ENCODE measurements at places on chromosomes 7 and 10.
A peak's percentile ranks its signal among the peaks of the same experiment; 100 is the strongest.

DNA sequence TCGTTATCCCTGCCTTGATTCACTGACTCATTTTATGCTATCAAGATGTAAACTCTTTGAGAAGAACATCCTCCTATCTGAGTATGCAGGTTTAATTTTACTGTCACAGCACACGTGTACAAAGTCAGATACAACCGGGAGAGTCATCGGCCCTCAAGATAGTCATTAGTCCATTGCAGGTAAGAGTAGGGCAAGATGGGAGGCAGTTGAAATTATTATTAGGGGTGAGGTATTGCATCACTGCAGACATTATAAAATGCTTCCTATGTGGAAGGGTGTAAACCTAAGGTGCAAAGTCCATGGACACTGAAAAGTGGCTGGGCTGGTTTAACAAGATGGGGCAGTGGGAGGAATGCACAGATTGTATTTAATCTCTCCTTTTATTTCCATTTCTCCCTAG lies 113.7 kb downstream of the ARL4A start:
- no peak for DNase-seq

GRCh38 chr7:74475243-74475986 lies 21.7 kb downstream of the GTF2IRD1 start:
- no peak for DNase-seq

DNA sequence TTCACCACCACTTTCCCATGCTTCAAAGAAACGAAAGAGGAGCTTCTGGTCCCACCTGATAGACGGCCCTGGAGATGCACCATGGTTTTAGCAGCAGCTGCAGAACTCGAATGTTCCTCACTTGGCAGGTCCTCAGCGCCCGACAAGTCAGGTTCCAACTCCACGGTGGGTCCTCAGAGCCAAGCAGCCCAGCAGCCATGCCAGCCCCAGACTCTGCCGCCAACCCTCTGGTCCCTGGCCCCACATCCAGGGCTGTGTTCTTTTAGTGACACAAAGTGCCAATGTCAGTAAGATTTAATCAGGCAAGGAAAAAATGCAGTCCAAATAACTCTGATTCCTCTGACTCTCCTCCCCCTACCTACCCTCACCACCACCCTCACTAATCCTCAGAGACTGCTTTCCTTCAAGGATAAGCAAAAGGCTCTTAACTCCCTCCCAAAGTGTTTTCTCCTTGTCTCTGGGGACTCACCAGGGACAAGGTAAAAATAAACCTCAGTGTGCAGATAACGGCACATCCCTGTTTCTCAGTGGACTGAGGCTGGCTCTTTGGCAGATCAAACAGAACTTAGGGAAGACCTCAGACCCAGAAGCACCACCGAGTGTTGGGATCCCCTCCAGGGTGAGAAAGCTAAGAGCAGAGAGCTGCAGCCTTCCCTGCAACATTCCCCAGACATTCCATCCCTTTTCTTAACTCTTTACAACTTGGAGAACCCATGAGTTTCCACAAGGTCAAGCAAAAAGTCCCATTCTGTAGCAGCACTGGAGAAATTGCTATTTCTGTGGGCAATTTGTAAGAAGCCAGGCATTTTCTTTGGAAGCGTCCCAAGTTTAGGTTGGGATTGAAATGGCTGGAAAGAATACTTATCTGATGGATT lies 358.9 kb downstream of the FRMD4A start:
- DNase-seq: no peak

- no peak for DNase-seq
These were observed 18.6 kb upstream of the DNAJB6 start for GRCh38 chr7:157318015-157318706.

GRCh38 chr10:74244097-74244685 lies 93.2 kb downstream of the ADK start:
- DNase-seq: no peak

- DNase-seq: no peak
These were observed 20.3 kb downstream of the PPIF start for GRCh38 chr10:79367426-79368189.

- DNase-seq: no peak
These were observed 665.2 kb downstream of the INHBA start for GRCh38 chr7:41037691-41038090.

DNA sequence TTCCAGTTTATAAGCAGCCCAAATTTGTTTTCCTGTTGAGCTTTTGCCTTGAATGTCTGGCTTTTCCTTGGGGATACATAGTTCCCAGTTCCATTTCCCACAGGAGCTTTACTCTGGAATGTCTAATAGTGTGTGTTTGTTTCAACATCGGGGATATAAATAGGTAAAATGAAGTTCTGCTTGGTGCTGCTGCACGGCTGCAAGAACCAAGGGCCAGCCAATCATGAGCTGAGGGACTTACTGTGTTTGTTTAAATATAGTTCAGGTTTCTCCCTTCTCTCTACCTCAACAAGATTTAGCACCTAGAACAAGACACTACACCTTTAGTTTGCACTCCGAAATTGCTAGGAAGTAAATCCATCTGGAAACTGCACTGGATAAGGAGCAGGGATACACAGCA lies 43.9 kb downstream of the GRM8 start:
- no peak for DNase-seq

GRCh38 chr7:112937651-112938415 lies 147.6 kb upstream of the TMEM168 start:
- no peak for DNase-seq

- DNase-seq: no peak
These were observed 35.2 kb downstream of the ADCYAP1R1 start for GRCh38 chr7:31087351-31087750.

- no peak for DNase-seq
These were observed 117.2 kb downstream of the CDH23 start for GRCh38 chr10:71513936-71514335.

- no peak for DNase-seq
These were observed 130.7 kb upstream of the NOBOX start for GRCh38 chr7:144534196-144534595.

DNA sequence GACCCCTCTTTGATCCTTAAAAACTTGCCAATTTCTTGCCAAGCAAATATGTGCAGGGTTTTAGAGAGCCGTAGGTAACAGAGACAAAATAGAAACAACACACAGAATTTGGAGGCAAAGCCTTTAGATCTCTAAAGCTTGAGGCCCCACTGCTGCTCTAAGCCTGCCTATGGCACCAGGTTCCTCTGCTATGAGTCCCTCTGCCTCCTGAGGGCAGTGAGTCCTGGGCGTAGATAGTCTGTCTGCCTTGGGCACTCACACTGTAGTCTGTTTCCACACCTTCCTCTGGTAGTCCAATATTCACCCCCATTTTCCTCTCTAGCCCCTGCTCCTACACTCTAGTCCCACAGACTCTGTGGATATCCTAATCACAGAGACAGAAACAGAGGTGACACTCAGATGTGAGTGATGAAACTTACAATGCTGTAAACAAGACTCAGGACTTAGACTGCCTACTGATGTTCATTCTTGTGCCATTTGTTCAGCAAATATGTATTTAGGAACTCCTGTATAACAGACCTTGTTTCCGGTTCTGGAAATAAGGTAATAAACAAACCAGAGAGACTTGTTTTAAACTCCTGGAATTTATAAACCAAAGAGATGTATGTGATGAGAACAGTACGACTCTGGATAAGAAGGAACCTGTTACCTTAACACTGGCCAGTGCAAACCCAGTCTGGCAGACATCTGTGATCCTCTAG lies 153.3 kb upstream of the PRSS1 start:
- no peak for DNase-seq

GRCh38 chr7:94997547-94997946 lies 90.2 kb downstream of the PPP1R9A start:
- no peak for DNase-seq

DNA sequence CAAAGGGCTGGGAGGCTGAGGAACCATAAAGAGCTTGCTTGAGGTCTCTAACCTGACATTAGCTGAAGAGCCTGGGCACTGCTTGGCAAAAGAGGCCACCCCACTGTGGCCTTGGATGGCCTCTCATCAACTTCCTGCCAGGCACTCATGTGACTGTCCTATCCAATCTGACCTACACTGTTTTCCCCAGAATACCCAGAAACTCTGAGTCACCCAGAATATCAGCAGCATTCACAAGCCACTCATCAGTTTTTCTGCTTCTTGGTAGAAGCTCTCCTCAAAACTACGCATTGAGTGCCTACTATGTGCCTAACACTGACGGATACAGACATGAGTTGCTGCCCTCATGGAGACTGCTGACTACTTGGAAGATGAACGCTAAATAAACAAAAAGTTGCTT lies 4.1 kb upstream of the NT5C2 start:
- DNase-seq: peak; percentile 39

DNA sequence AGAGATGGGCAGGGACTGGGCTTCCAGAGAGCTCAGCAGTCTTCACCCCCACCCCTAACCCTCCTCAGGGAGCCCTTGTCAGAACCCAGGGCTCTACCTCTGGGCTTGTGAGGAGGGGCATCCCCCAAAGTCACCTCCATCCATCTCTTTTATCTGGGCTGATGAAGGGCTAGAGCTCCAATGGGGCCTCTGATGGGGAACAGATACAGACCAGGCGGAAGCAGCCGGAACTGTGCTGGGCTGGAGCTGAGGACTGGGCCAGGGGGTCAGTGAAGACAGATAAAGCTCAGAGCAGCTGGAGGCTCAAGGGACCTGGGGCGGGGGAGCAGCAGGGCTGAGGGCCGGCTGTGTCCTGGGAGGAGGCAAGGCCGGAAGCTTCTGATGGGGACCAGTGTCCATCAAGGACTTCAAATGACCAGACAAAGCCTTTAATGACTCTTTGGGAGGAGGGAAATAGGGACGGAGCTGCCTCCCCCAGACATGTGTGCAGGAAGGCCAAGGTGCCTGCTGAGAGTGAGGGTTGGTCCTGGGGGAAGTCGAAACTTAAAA lies 10.2 kb downstream of the KAZALD1 start:
- DNase-seq: no peak

DNA sequence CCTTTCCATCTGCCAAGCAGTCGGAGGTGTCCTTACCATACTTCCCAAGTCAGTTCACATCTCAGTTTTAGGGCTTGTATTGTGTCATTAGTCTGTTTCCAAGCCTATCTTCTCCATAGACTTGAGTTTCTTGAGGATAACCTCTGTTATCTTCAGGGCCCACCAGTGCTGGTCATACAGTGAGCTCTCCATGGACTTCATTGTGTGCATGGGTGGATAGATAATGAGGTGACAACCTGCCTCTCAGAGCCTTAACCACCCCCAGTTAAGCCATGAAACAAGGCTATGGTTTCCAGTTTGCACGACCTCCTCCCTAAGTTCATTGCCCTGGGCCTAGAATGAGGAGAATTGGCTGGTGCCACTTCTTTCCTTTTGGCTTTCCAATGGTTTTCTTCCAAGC lies 38.5 kb upstream of the WAC start:
- no peak for DNase-seq

DNA sequence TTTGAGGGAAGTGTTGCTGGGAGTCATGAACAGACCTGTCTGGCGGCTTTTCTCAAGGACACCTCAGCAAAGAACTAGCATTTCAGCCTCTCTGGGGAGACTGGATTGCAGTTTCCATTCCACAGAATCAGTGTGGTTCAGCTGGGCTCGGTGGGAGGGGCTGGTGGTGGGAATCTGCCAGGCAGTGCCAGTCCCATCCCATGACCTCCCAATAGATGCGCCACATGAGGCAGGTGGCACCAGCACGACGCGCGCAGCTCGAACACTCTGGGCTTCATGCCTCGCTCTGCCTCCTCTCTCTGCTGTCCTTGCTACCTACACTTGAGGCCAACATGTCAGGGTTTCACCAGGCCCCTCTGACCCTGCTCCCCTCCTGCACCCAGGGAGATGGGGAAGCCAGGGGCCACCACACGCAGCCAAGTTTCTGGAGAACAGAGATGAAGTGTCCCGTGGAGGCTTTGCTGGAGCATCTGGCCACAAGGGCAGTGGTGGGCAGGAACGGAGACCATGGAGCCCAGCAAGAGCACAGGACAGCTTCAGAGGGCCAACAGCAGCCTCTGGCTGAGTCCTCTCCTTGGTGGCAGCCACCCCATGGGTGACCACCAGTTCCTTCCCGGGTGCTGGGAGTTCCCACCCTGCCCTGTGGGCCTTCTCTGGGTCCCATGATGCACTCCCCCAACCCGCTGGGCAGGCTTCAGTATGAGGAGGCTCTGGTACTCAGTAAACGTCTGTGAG lies 2.3 kb downstream of the NACAD start:
- no peak for DNase-seq

- DNase-seq: no peak
These were observed 8.8 kb downstream of the AGK start for GRCh38 chr7:141559961-141560360.

GRCh38 chr7:43761938-43762692 lies 3.6 kb downstream of the BLVRA start:
- no peak for DNase-seq

- DNase-seq: no peak
These were observed 125.4 kb downstream of the ITIH5 start for GRCh38 chr10:7541137-7542087.

GRCh38 chr10:48606530-48607355 lies 1.9 kb upstream of the ARHGAP22 start:
- DNase-seq: no peak

GRCh38 chr10:31146491-31147209 lies 115.0 kb upstream of the ZNF438 start:
- no peak for DNase-seq

DNA sequence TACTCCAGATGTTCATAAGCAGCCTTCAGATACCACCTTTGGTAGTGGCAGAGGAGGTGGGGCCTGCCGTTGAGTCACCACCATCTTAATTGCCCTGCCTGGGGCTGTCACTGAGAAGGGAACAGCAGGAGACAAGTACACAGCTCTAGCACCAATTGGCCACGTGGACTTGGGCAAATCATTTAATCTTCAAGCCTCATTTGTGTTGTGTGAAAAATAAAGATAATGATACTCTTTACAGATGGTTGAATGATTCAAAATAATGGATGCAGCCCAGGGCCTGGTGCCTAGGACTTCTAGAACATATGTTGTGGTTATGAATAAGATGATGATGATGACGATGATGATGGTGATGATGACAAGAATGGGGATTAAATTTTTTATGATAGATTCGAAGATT lies 111.9 kb upstream of the ADAM12 start:
- no peak for DNase-seq

- DNase-seq: peak; percentile 71
These were observed 116.0 kb downstream of the NPTX2 start for GRCh38 chr7:98733036-98733435.

DNA sequence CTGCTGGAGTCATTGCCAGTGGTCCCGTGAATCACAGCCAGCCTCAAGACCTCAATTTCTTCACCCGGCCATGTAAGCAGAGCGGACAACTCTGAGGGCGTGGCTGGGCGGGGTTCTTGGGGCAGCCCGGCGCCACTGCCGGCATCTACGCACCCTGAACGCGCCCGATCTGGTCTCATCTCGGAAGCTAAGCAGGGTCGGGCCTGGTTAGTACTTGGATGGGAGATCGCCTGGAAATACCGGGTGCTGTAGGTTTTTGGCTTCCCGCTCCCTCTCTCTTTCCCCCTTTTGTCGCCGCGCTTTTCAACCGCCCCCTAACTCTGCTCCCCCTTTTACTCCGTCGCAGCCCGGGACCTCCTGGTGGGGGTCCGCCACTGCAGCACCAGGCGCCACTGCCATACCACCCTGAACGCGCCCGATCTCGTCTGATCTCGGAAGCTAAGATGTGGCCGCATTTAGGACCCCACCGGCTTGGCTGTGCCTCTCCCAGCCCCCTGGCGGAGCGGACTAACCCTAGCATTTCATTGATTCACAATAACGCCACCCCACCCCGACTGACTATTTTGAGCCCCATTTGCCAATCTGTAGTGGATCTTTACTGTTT lies 25.3 kb downstream of the GARIN1A start:
- DNase-seq: peak; percentile 73
